Thoracic aorta (tissue), 2 donors: ENCODE measurements at places on chromosomes 6 and 20.

DNA sequence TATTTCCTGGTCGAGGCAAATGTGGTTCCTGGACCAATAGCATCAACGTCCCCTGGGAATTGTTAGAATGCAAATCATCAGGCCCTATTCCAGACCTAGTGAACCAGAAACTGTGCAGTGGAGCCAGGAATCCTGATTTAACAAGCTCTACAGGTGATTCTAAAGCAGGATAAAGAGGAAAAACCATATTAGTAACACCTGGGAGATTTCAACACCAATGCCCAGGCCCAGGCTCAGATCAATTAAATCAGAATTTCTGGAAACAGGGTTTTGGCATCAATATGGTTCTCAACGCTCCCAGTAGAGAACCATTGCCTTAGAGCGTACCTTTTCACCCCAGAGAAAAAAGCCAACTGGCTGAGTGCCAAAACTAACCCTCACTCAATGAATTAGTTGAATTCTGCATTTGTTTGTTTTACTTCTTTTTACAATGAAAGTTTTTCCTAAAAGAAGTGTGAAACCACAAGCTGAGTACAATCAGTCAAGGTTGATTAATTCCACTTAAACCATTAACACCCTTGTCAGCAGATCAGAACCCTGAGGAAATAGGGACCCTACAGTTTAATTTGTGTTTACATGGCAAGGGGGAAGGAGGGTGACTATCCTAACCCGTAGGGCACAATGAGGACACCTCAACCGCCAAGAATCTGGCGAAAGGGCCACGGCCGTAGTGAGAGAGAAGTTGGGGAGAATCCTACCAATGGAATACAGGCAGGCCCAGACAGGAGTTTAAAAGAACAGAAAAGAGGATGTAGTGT is 34.9 kb upstream of the LOC128125822 start:
- H3K36me3 ChIP-seq, result no peaks in the 10 kb centered on the region
- H3K27me3 ChIP-seq, result no peaks in the 10 kb centered on the region
- H3K27ac ChIP-seq, result no peak overlapping the region
- H3K4me3 ChIP-seq, result no peak overlapping the region

- DNase-seq, result no peak
- no peaks in the 10 kb centered on the region for H3K27me3 ChIP-seq
- H3K4me1 ChIP-seq, result peaks cover 98% of the 10 kb centered on the region
- peak overlapping the region; percentile 99 for H3K27ac ChIP-seq
- H3K36me3 ChIP-seq, result peaks cover 16% of the 10 kb centered on the region
Observed at GRCh38 chr6:125759184-125759902, 9.9 kb downstream of the HEY2 start.

- H3K27me3 ChIP-seq, result no peaks in the 10 kb centered on the region
- H3K4me1 ChIP-seq, result no peaks in the 10 kb centered on the region
- no peak overlapping the region for H3K4me3 ChIP-seq
- H3K27ac ChIP-seq, result no peak overlapping the region
Observed at GRCh38 chr6:33903579-33903978, 99.8 kb upstream of the MLN start.

DNA sequence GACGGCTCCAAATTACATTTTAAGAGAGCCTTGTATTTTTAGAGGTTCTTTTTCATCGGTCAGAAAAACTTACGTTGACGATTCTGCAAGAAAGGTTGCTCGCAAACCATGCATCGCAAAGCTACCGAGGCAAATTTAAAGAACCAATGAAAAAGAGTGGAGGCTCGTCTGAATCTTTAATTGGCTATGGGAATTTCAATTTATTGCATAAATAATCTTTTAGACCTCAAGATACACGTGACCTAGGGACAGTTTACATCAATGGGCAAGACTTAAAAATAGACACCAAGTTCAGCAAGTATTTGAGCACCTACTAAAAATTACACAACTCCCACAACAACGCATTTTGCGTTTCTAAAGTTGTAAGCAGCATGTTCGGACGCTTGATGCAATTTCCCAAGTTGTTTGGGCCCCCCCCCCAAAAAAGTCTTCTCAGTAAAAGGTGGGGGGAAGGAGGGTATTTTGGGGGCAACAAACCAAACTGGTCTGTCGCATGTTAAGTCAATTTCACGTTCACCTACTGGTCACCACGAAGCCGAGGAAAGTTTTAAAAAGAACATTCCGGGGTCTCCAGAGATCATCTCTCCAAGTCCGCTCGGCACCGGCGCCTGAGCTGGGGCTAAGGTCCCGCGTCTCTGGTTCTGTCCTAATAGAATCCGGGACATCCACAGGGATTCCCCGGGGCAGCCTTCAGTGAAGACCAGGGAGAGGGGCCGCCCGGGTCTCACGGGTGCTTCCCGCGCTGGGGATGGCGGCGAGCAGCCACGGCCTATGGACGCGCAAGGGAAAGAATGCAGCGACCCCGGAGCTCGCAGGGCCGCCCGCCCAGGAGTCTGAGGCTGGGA is 851 bp downstream of the SNX5 start:
- H3K4me3 ChIP-seq, result peak overlapping the region; percentile 97
- H3K36me3 ChIP-seq, result no peaks in the 10 kb centered on the region
- peak overlapping the region; percentile 95 for H3K27ac ChIP-seq
- no peak for DNase-seq
- H3K27me3 ChIP-seq, result no peaks in the 10 kb centered on the region
- H3K4me1 ChIP-seq, result peaks cover 38% of the 10 kb centered on the region

DNA sequence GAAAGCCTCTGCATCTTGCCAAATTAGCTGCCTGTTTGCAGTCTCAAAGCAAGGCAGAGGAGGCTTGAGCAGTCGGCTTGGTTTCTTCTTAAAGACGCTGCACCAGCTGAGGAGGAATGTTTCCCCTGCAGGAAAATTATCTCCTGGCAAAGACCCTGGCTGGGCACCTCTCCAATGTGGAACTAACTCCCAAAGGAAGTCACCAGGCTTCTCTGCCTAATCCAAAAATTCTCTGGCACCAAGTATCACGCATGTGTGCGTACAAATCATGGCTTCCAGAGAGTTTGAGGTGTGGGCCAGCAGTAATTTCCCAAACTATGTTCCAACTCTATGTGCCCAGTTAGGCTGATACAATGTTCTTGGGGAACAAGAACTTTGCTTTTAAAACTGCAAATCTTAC is 176.2 kb downstream of the KIF16B start:
- peaks cover 8% of the 10 kb centered on the region for H3K4me1 ChIP-seq
- H3K4me3 ChIP-seq, result no peak overlapping the region
- H3K27ac ChIP-seq, result peak overlapping the region; percentile 23
- no peaks in the 10 kb centered on the region for H3K27me3 ChIP-seq
- peak; percentile 2 for DNase-seq
- H3K36me3 ChIP-seq, result no peaks in the 10 kb centered on the region

DNA sequence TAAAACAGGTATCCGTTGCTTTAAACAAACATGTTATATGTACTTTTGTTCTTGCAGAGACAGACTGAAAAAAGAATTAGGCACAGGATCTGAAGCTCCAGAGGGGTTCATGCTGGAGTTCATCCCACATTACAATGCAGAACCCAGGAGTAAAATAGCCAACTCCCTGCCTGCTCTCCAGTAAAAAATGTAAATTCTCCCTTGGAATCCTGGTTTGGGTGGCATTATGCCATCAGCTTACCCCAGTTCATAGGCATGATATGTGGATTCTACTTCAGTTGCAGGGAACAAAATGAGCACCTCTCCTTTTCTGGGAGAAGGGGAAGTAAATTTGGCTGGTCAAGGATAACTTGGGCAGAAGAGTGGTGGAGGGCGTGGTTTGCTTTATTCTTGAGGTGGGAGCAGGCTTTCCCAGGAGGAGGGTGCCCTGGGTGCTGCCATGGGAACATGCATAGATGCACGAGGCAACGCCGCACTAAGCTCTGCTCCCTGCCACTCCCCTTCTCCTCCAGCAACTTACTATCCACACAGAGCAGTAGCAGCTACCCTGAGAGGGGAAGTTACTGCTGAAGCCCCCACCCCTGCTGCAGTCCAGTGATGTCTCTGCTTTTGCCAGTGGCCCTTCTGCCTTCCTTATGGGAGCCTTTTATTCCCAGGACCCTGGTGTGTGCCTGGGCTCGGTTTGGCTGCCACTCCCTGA is 71.6 kb upstream of the GLP1R start:
- no peak overlapping the region for H3K27ac ChIP-seq
- H3K36me3 ChIP-seq, result no peaks in the 10 kb centered on the region
- H3K4me3 ChIP-seq, result no peak overlapping the region

DNA sequence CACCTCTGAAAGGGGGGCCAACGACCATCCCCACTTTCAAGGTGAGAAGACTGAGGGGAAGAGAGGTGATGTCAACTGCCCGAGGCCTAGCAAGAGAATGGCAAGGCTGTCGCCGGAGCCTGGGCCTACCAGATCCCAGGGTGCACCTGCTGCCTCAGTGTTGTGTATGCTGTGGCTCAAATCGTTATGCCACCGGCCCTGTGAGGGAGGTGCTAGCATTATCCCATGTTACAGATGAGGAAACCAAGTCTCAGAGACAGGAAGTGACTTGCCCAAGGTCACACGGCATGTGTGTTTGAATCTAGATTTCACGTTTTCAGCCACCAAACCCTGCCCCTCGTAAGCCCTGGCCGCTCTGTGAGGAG is 152.5 kb downstream of the CEBPB start:
- H3K4me3 ChIP-seq, result no peak overlapping the region
- no peak overlapping the region for H3K27ac ChIP-seq
- H3K36me3 ChIP-seq, result no peaks in the 10 kb centered on the region
- no peaks in the 10 kb centered on the region for H3K27me3 ChIP-seq
- no peak for DNase-seq

- H3K4me1 ChIP-seq, result no peaks in the 10 kb centered on the region
- H3K36me3 ChIP-seq, result no peaks in the 10 kb centered on the region
Observed at GRCh38 chr6:3314176-3314575, 55.4 kb downstream of the PSMG4 start.

DNA sequence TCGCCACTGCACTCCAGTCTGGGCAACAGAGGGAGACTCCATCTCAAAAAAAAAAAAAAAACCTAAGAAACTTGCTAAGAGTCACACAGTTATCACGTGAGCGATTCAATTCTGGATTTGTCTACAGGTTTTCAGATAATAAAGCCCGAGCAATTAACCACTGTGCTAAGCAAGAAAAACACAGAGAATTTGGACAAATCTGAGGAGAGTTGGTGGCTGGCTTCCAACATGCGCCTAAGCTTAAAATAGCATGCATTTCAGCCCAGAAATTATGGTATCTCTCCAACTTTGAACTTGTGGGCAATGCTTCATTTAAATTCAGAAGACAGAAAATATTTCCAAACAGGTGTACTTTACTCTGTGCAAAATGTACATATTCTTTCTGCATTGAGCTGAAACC is 232.9 kb downstream of the TSHZ2 start:
- H3K27ac ChIP-seq, result no peak overlapping the region

GRCh38 chr6:109690373-109690736 is 647 bp downstream of the AK9 start:
- H3K27me3 ChIP-seq, result no peaks in the 10 kb centered on the region
- peak overlapping the region; percentile 99 for H3K4me3 ChIP-seq
- no peak for DNase-seq
- H3K27ac ChIP-seq, result peak overlapping the region; percentile 85

DNA sequence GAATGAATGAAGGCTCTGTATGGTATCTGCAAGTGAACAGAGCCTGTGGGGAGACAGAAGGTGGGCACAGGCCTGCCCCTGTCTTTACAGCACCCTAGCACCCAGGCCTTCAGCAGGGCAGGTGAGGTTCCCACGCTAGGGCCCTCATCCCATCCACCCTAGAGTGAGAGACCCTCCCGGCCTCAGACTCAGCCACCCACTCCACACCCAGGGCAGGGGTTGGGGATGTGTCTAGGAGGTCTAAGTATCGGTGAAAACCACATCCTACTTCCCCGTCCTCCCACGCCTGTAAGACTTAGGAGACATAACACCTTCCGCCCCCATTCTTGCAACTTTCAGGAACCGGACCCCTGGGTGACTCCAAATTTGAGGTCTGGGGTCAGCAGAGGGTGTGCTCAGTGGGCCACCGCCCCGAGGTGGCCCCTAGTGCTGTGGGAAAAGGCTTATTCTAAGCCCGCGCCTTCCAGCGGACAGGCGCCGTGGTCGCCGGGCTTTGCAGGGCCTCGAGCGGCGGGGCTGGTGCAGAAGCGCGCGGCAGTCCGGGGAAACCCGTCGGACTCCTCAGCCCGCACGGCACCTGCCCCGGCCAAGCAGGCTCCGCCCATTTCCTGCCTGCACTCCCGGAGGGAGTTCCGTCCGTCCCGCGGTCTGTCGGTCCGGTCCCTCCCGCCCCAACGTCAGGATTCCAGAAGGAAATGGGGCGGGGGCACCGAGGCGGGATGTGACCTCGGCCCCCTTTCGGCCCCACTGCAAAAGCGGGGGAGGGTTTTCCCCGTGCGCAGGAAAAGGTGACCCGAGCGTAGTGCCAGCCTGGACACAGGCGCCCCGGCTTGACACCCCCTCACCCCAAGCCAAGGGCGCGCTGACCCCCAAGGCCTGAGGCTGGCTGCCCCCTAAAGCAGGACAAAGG is 868 bp downstream of the SAMD10 start:
- no peaks in the 10 kb centered on the region for H3K36me3 ChIP-seq
- H3K27me3 ChIP-seq, result no peaks in the 10 kb centered on the region
- H3K27ac ChIP-seq, result no peak overlapping the region
- peaks cover 17% of the 10 kb centered on the region for H3K4me1 ChIP-seq
- H3K4me3 ChIP-seq, result peak overlapping the region; percentile 96
- DNase-seq, result no peak

DNA sequence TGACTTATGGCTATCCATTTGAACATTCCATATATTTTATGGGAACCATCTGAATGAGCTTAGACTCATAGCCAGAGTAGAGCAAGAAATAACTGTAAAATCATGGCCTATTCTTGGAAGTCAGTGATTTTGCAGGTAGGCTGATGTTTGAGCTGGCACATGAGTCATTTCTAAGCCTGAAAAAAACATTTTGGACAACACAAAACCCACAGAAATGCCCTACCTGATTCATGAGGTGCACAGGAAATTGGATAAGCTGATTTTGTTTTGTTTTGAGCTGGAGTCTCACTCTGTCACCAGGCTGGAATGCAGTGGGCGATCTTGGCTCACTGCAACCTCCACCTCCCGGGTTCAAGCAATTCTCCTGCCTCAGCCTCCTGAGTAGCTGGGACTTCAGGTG is 443.0 kb downstream of the PKHD1 start:
- no peak overlapping the region for H3K27ac ChIP-seq
- H3K4me1 ChIP-seq, result no peaks in the 10 kb centered on the region
- no peaks in the 10 kb centered on the region for H3K27me3 ChIP-seq
- H3K36me3 ChIP-seq, result no peaks in the 10 kb centered on the region
- DNase-seq, result no peak
- no peak overlapping the region for H3K4me3 ChIP-seq

GRCh38 chr20:64183313-64183712 is 19.1 kb downstream of the MYT1 start:
- H3K4me1 ChIP-seq, result no peaks in the 10 kb centered on the region
- no peaks in the 10 kb centered on the region for H3K36me3 ChIP-seq
- DNase-seq, result no peak
- H3K27ac ChIP-seq, result no peak overlapping the region
- H3K27me3 ChIP-seq, result no peaks in the 10 kb centered on the region
